Foreskin melanocyte (primary cell): ENCODE measurements at places on chromosomes 4 and X.
A peak's percentile ranks its signal among the peaks of the same experiment; 100 is the strongest.

GRCh38 chrX:129654652-129655546 is at the start of gene APLN:
Gene APLN, minus strand, starts transcription at chrX:129654956. Its CDS starts 326 bp downstream, at chrX:129654630.
- DNase-seq = peak; percentile 7

DNA sequence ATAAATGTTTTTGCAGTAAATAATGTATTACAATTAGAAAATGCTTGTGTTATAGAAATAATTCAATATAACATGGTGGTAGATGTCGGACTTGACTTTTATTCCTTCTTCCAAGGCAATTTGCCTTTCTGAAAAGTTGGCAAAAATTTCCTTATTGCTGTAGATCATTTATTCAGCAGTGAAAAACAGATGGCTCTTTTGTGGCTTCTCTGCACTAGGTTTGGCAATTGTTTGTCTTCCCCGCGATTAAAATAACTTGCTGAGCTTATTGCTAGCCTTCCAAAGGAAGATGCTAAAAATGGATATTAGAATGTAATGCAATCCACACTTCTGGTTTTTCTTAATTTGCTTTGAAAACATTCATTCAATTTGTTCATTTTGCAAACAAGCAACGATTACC is 1977.9 kb upstream of the ADGRL3 start:
- no peak for DNase-seq

DNA sequence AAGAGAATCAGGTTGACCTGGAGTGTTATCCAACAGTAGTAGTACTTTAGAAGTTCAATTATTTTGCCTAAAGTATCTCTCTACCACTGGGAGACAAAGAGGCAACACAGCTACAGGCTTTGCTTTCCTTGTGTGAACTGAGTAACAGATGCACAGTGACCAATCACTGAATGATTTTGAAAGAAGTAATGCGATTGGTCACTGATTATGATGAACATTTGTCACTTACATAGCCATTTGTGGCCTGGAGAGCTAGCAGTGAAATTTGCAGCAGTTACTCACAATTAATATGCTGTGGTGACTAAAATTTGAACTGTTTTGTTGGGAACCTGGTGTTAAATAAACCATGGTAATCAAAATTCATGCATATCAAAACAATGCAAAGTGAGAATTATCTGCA is 508.7 kb upstream of the DIPK2B start:
- DNase-seq = no peak

GRCh38 chr4:25896776-25897539 is 17.1 kb upstream of the SMIM20 start:
- no peak for DNase-seq

DNA sequence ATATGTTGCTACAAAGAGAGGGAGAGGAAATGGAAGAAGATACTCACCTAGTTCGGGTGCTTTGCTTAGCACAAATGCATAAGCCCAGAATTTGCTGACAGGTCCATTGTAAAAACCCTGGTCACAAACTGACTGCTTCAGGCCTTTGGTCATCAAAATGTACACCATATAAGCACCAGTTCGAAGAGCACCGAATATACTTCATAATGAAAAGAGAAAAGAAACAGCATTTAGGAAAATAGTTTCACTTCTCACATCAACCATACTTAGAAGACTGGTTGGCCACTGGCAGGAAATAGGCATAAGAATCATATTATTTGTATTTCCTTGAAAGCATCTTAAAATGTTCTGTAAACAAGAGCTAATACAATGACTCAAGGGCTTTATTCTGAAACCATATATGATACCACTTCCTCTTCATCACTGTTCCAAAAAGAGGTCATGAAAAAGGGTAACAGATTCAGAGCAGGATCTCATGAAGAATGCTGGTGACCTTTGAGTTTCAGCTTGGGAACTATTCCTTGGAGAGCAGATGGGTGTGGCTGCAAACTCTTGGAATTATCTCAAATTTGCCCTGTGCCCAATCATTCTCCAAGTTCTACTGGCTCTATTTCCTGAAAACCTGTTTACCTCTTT is 138.7 kb downstream of the ELOVL6 start:
- peak; percentile 61 for DNase-seq

GRCh38 chrX:32370456-32371205 is 840.7 kb downstream of the DMD start:
- DNase-seq = no peak

GRCh38 chr4:82754513-82755165 is 44.0 kb downstream of the SCD5 start:
- no peak for DNase-seq

DNA sequence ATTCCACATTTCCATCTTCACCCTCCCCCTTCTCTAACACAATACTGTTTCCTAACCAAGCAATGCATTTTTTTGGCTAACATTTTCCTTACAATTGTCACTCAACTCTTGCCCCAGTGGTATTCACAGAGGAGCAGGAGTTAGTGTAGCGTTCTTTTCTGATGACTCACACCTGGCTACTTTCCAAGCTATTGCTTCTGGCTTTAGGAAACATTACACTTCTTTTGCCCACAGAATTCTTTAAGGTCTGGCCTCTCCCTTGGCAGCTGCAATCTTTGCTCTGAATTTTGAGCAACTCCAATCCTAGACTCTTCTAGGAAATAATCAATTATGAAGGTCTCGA is 27.5 kb upstream of the PDGFC start:
- DNase-seq = peak; percentile 96

DNA sequence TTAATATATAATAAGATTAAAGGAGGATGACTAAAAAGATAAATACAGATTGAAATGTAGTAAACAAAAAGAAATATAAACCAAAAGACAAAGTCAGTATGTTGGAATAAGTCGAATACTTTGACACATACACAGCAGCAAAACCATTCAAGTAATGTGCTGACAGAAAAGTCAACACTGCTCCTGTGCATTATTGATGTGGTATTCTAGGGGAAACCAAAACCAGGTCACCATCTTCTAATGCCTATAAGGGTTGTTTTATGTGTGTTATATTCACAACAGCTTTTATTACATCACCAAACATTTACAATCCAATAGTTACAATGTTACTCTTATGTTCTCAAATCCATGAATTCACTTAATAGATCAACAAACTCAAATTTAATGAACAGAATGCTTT is 111.8 kb upstream of the DKK2 start:
- DNase-seq = no peak

- no peak for DNase-seq
These were observed 120.2 kb upstream of the NDST4 start for GRCh38 chr4:115233600-115233999.

GRCh38 chr4:1333256-1333655 is 13.8 kb upstream of the UVSSA start:
- DNase-seq = no peak

- no peak for DNase-seq
These were observed 459.5 kb downstream of the GASK1B start for GRCh38 chr4:157713342-157713741.

GRCh38 chr4:175944126-175944910 is 121.3 kb upstream of the WDR17 start:
- DNase-seq = no peak

- peak; percentile 22 for DNase-seq
These were observed at the start of gene EGF for GRCh38 chr4:109912706-109913595. Gene EGF, plus strand, starts transcription at chr4:109912883. Its CDS starts 453 bp downstream, at chr4:109913336.

- peak; percentile 49 for DNase-seq
These were observed 47.8 kb upstream of the SETD7 start for GRCh38 chr4:139603576-139604410.

- DNase-seq = no peak
These were observed 1.4 kb upstream of the LRIT3 start for GRCh38 chr4:109846395-109847098.

- peak; percentile 21 for DNase-seq
These were observed 38.0 kb downstream of the GPM6B start for GRCh38 chrX:13778916-13779315.

- no peak for DNase-seq
These were observed 3.8 kb downstream of the TMEM165 start for GRCh38 chr4:55399581-55399980.

DNA sequence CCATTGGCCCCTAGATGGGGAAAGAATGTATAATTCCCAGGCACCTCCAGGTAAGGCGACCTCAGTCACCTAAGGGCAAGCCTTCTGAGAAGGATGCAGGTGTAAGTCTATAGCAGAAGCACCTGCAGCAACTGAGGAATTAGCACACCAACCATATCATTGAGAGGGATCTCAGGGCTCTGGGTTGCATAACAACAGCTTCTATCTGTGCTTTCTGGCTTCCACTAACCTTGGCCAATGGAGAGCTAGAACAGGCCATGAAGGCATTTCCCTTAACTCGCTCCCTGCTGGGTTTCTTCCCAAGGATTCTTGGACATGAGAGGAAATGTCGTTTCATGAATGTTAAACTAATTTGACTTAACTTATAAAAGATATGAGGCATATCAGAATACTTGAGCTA is 177.8 kb upstream of the GK2 start:
- DNase-seq = no peak

GRCh38 chr4:108878806-108879205 is 116.0 kb upstream of the ETNPPL start:
- no peak for DNase-seq

DNA sequence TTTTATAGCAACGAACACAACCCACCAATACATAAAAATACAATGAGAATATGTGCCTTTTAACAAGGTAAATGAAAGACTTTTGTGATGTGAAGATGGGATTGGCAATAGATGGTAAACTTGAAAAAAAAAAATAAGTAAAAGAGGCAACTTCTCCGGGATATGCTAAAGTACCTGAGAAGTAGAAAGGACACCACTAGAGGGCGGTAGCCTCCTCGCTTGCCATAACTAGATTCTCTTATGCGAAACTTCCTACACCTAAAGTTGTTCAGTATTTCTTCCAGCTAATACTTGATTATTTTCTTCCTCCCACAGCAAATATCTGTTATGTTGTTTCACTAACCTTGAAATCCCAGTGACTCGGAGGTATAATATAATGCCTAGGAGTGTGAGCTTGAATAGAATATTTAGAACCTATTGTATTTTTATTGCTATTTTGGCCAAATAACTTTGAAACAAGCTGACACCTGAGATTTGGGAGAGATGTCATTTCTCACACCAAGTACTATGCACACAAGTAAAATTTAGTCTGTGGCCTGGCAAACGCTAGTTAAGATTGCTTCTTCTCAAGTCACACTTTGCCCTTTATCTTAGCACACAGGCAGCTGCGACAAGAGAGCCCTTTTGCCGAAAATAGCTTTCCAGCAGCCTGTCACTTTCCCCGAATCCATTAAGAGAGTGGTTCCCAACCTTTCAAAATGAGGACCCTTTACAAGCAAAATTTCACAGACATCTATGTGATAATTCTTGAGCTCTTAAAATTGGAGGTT is 44.9 kb upstream of the PDLIM5 start:
- peak; percentile 57 for DNase-seq
